ENCODE measurements at places on chromosomes 12 and 14.

DNA sequence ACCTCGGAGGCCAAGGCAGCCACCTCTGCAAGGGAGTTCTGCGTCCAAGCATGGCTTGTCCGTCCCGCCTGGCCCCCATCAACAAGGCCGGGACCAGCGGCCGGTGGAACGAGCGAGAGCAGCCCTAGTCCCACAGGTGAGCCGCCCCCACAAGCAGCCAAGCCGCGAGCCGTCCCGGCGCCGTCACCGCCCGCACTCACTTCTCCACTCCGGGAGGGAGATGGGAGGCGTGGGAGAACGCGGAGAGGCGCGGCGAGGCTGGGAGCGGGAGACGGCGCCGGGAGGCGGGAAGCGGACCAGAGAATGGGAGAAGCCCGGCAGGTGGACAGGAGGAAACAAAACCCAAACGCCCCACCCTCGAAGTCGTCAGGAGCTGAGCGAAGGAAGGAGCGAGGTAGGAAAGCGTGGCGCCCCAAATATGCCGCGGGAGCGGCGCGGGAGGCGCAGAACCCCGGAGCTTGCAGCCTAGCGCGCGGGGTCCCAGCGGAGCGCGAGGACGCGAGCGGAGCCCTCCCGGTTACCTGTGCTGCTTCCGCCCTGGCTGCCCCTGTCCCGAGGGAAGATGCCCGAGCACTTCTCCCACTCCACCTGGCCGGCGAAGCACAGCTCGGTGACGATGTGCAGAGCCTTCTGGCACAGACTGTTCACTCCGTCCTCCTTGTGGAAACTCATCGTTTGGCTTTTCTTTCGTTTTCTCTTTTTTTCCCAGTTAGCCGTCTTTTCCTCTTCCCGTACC lies 600 bp downstream of the SYT10 start:
- no peak for DNase-seq

DNA sequence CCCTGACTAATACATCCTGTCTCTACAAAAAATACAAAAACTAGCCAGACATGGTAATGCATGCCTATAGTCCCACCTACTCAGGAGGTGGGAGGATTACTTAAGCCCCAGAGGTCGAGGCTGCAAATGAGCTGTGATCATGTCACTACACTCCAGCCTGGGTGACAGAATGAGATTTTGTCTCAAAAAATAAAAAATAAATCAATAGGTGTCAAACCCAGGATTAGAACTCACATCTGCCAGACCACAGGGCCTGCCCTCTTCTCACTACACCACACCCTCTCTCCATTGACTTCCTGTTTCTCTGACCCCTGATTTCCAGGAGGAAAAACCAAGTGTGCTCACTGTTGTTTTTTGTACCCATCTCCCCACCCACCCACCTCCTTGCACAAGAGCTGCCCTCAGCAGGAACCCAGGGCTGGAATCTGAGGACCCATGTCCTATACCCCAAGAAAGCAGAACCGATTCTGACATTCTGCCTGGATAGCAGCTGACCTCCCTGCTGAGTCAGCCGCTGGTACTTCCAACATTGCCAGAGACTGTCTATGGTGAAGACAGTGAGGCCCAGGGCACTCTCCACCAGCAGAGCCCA lies 6.2 kb downstream of the CMKLR1 start:
- no peak for DNase-seq

DNA sequence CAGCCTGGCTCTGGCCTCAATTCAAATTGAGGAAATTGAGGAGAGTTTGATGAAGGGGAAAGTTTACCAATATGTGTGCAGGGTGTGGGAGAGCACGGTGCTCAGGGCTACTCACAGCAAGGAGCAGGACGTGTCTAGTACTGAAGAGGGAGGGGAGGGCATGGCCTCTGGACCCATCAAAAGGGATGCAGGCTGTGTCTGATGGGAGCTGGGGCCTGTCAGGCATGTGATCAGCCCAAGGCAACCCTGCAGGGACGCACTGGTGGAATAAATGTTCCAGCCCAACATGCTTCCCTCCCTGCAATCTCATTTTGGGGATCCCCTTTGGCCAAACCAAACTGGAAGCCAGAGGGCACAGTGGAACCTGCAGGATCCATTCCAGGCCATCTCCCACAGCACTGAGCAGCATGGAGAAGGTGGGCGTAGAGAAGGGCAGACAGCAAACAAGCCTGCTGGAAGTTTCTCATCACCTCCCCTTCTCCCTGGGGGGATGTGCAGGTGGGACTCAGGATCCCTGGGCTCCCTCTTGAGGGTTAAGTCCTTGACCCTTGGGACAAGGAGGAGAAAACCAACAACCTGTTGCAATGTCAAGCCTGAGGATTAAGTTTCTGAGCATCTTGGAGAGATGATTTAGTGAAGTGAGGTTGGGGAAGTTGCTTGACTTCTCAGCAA lies 17.8 kb upstream of the RBM19 start:
- no peak for DNase-seq

GRCh38 chr12:96500693-96501092 lies 11.3 kb downstream of the CFAP54 start:
- no peak for DNase-seq

GRCh38 chr12:45540661-45541341 lies 188.7 kb upstream of the ARID2 start:
- DNase-seq = no peak

- DNase-seq = no peak
Measured at GRCh38 chr12:95118138-95118787, 44.8 kb upstream of the NR2C1 start.

DNA sequence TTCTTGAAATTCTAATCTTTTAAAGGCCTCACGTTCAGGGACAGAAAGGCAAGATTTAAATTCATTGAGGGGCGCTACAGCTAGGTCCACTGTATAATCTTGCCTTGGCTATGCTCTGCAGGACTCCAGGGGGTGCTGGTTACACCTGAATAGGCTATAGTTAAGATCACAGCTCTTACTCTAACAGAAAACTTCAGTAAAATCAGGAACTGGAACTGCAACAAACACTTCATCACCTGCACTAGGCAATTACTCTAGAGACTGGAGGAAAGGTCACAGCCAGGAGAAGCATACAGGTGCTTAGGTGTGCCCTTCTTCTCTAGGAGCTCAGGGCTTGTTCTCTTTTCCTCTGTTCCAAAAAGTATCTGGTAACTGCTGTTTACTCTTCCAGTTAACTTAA lies 20.9 kb downstream of the SLCO1C1 start:
- DNase-seq = no peak

DNA sequence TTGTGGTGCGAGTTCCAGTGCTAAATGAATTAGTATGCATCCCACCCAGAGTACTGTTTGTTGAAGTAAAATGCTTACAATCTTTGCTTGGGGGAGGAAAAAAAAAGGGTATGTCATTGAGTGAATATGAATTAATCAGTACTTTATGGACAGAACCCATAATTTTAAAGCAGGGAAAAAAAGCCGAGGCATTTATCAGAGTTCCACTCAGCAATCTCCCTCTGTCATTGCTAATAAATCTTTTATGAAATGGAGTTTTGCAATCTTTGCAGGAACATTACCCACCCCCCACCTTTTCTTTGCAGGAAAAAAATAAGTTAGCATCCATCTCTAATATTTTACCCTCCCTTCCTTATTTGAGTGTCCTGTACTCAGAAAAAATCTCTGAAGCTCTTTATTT lies 127.9 kb upstream of the TMPO start:
- no peak for DNase-seq

- no peak for DNase-seq
Measured at GRCh38 chr12:88453323-88453722, 126.9 kb downstream of the KITLG start.

GRCh38 chr14:32537166-32537565 lies 208.1 kb downstream of the AKAP6 start:
- DNase-seq = no peak

- no peak for DNase-seq
Measured at GRCh38 chr12:53931844-53932581, 6.6 kb upstream of the HOXC13 start.

- no peak for DNase-seq
Measured at GRCh38 chr14:50452979-50453705, 56.5 kb upstream of the CDKL1 start.

DNA sequence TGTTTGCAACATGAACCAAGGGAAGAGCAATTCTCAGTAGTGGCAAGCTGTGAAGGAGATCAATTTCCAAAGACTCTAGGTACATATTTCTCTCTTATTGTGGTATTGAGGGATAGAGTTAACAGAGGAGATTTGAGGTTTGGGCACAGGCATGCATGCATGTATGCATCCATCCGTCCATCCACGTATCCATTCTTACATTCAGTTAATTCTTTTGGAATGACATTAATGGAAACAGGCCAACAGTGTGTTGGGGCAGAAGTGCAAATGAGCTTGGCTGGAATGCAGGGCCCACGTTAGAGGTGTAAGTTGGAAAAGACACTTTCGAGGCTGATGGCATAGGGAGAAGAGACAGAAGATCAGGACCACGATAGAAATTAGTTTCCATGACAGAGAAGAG lies 216.9 kb upstream of the PELI2 start:
- DNase-seq = no peak

DNA sequence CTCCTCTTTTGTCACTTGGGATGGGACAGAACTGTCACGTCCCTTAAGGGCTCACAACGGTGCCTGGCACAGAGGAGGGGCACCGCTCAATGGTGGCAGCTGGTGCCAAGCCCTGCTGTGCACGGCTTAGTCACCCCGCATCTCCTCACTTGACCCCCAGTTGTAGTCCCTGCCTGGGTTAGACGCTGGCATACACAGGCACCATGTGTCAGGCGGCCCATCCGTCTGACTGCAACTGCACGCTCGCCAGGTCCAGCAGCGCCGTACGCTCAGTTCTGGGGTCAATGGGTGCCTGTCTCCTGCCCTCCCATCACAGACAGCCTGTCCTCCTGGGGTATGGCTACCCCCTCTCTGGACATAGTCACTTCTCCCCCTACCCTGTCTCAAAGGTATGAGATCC lies 1.6 kb upstream of the PACS2 start:
- no peak for DNase-seq

DNA sequence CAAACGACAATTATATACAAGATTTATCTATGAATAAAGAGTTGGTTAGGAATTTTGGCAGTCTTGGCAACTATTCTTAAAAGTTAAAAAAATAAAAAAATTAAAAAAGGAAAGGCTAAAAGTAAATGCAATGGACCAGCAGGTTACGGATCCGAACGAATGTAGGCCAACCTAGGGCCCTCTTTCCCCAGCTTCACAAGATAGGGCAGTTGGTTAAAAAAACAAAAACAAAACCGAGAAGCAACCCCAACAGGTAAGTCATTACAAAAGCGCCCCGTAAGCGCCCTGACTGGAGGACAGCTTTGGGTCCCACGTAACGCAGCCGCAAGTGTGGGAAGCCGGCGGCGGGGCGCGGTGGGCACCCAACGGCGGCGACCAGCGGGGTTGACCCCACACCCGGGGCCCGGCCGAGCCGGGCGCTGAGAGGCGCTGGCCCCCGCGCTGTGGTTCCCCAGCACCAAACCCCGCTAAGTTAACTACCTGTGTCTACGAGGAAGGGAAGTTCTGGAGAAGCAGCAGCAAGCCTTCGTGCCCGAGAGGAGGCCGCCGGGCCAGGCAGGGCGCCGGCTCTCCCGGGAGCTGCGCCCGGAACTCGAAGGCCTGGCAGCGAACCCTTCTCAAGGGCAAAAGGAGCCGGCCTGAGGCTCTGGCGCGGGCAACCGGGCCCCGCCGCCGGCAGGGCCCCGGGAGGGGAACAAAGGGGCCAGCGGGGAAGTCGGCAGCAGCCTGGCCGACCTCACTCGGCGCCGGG lies 882 bp downstream of the HECTD1 start:
- DNase-seq = peak; percentile 54

- no peak for DNase-seq
Measured at GRCh38 chr14:106507354-106507753, 981.0 kb downstream of the TMEM121 start.

- DNase-seq = no peak
Measured at GRCh38 chr12:45732250-45732649, 2.7 kb downstream of the ARID2 start.

- DNase-seq = no peak
Measured at GRCh38 chr14:21168055-21168454, 12.2 kb upstream of the OR5AU1 start.

DNA sequence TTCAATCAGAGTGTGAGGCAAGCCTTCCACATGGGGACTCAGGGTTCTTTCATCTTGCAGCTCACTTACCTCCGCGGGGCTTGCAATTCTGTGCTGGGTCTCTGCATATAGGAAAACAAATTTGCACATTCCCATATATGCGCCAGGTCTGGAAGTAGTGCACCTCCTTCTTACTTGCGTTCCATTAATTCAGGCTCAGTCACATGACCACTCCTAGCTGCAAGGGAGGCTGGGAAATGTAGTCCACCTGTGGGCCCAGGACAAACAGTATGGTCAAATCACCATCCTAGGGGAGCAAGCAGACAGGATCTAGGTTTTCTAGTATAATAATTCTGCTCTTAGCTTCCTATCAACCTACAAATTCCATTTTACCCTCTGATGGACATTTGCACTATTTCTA lies 160.4 kb downstream of the AACS start:
- DNase-seq = no peak

DNA sequence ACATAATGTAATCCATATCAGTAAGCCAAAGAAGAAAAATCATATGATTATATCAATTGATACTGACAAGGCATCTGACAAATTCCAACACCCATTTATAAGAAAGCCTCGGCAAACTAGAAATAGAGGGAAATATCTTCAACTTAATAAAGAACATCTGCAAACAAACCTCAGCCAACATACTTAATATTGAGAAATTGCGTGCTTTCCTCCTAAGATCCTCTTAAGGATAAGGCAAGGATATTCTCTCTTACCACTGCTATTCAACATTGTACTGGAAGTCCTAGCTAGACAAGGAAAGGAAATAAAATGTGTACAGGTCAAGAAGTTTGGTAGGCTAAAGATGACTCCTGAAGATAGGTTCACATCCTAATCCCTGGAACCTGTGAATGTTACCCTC lies 115.9 kb downstream of the DERA start:
- no peak for DNase-seq

DNA sequence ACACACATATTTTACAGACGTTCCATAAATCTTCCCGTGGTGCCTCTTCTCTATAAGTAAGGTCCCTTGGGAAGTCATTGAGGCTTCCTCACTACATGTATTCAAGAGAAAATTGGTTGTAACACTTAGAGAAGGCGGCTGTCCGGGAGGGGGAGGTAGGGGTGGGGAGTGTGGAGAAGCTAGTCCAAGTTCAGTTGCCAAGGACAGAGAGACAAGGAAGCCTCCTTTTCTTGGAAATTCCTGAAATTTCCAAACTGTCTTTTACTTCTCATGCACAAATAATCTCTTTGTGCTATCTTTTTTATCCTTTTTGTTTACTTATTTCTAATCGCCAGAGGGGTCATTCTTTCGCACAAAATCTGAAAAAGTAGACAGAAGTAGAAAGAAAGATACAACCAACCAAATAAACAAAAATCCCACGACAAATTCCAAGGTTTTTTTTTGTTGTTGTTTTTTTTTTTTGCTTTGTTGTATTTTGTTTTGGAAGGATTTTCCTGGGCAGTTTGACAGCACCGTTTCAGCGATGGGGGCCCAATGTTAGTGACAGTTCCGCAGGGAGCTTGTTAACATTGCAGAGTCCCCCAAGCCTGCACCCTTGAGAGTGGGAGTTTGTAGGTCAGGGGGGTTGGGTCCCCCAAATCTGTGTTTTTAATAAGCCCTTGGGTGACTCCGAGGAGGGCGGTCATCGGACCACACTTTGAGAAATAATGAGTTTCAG lies 45.2 kb downstream of the MAP1LC3B2 start:
- no peak for DNase-seq

Measured in stimulated activated CD8-positive, alpha-beta memory T cell treated with anti-CD3 and anti-CD28 coated beads, Interleukin-15, amount 100 ng/mL, for 48 hours (primary cell).